ENCODE measurements at places on chromosomes 4 and X. TPM values are rescaled to one million over a fixed set of nuclear protein-coding genes. Genes with fewer than 3 reads are reported as not detected.

Gene MAGEA11
- not detected for polyA plus RNA-seq

- H3K36me3 ChIP-seq, result no peaks in the 10 kb centered on the region
- H3K27ac ChIP-seq, result no peak overlapping the region
- no peak for DNase-seq
- H3K4me1 ChIP-seq, result no peaks in the 10 kb centered on the region
- H3K27me3 ChIP-seq, result no peaks in the 10 kb centered on the region
Measured at GRCh38 chr4:114043116-114043515, 63.7 kb upstream of the ARSJ start.

- no peaks in the 10 kb centered on the region for H3K27me3 ChIP-seq
- H3K4me3 ChIP-seq, result no peak overlapping the region
- no peak for DNase-seq
- no peak overlapping the region for H3K27ac ChIP-seq
- H3K4me1 ChIP-seq, result no peaks in the 10 kb centered on the region
- no peaks in the 10 kb centered on the region for H3K36me3 ChIP-seq
Measured at GRCh38 chrX:148947399-148947975, 447.1 kb downstream of the AFF2 start.

- no peaks in the 10 kb centered on the region for H3K4me1 ChIP-seq
- H3K27me3 ChIP-seq, result no peaks in the 10 kb centered on the region
- H3K27ac ChIP-seq, result no peak overlapping the region
- no peak overlapping the region for H3K4me3 ChIP-seq
- no peak for DNase-seq
- H3K36me3 ChIP-seq, result no peaks in the 10 kb centered on the region
Measured at GRCh38 chr4:145804116-145804515, 124.2 kb downstream of the C4orf51 start.
